Small intestine (tissue), 16 donors: ENCODE measurements at places on chromosomes 1 and 21.

- no peak for DNase-seq
These were observed 15.8 kb upstream of the PLA2G2C start for GRCh38 chr1:20202166-20202565.

GRCh38 chr1:7256526-7256925 is 471.3 kb downstream of the CAMTA1 start:
- no peak for DNase-seq

DNA sequence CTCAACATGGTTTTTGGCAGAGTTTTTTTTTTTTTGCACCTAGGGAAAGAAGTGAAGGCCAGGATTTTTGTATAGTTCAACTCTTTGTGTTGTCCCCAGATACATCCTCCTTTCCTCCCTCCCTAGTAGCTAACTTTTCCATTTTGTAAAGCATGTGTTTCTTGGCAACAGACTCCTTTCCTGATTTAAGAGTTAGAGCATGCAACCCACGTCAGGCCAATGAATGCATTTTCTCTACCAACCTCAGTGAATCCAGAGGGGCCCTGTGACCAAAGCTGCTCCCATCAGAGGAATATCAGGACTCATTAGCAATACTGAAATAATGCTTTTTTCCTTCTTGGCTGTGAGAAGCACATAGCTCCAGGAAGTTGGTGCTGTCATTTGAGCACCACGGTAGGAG is 287.2 kb downstream of the LMO4 start:
- DNase-seq = no peak

GRCh38 chr1:178644308-178645120 is 80.5 kb upstream of the RALGPS2 start:
- peak; percentile 81 for DNase-seq

DNA sequence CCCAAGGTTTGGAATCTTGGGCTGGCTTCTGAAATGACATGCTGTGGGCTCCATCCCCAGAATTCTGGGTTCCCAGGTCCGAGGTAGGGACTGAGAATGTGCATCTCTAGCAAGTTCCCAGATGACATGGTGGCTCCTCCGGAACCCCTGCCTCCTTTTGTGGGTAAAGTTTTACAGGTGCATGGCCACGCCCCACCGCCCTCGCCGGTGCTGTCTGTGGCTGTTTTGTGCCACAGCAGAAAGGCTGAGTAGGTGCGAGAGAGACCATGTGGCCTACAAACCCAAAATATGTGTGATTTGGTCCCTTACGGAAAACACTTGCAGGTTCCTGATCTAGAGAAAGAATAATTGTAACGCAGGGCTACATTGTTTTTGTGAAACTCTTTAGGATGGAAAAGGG is 30.9 kb downstream of the SKI start:
- no peak for DNase-seq

DNA sequence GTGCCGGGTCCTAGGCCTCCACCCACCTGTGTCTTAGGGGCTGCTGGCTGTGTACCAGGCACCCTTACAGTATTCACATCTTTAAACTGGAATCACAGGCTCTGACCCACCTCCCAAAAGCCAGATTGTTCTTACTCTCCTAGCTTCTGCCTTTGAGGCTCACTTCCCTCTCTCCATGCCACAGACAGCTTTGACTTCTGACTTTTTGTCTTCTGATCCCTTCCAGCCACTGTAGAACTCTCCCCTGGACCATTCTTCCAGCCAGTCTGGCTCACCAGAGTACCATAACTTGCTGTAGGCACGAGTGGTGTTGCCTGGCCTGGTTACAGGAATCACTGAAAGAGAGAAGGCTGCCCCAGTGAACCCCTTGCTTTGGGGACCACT is 58.1 kb upstream of the STUM start:
- no peak for DNase-seq

DNA sequence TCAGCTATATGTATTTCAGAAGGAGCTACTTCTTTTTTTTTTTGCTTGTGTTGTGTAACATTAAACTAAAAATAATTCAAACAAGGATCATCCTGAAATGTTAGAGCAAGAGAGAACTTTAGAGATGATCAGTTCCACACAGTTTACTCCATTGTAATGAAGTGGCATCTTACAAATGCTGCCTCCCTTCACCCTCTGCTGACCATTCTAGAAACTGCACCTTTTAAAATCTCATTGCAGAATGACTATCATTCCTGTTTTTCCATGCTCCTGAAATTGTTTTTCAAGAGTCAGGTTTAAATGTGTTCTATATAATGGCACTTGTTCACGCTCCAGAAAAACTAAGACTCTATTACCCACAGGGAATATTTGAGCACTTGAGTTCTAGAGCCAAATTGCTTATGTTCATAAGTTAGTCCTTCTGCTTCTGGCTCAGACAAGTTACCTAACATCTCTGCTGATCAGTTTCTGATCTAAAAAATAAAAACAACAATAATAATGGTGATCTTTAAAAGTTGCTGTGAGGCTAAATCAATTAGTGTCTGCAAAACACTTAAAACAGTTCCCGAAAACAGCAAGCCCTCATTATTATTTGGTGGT is 21.5 kb upstream of the SLC44A5 start:
- peak; percentile 39 for DNase-seq

DNA sequence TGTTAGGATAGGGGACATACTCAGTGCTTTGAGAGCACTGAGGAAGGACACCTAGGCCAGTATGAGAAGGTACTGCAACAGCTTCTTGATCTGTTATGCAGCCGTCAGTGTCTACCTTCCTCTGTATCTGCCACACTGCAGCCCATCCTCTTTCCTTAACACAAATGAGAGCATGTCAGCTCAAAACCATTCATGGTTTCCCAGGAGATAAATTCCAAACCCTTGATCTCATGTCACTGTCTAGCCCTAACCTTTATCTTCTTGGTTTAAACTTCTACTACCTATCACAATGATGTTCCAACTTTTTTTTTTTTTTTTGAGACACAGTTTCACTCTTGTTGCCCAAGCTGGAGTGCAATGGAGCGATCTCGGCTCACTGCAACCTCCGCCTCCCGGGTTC is 1.4 kb downstream of the ZMYND12 start:
- no peak for DNase-seq

DNA sequence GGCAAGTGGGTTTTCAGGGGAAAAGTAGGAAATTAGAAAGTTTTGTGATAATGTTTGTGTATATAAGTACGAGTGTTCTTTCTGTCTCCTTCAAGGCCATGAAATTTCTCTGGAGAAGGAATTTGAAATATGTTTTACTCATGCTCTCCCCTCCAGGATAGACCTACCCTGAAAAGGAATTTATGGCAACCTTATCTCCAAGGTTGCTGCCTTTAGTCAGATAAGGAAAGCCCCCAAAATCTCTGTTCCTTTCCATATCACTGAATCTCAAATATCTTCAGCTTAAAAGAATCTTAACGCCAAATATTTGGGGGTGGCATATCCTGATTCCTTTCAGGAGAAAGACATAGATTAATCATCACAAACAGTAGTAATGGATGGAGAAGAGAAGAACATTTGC is 499 bp upstream of the C4BPB start:
- peak; percentile 24 for DNase-seq

- no peak for DNase-seq
These were observed 165.4 kb upstream of the NBPF11 start for GRCh38 chr1:148317288-148317985.

DNA sequence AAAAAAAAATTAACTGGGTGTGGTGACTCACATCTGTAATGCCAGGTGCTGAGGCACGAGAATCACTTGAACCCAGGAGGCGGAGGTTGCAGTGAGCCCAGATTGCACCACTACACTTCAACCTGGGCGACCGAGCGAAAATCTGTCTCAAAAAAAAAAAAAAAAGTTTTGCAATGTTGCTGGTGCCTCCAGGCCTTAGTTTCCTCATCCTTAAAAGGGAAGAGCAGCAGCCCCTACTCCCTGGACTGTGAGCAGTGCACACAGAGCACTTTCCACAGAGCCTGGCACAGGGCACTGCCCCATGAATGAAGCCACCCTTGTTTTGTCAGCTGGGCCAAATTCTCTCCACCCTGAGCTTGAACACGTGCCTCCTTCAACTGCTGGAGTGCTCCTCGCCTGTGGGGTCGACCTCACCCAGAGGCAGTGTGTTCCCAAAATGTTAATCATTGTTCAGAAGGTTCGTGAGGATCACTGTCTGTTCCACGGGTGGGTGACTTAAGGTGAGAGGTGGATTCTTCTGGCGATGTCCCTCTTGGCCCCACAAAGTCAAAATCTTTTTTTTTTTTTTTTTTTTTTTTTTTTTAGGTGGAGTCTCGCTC is 152.1 kb upstream of the TMEM51 start:
- DNase-seq = no peak

- no peak for DNase-seq
These were observed 43.0 kb downstream of the TMCC2 start for GRCh38 chr1:205270764-205271163.

- peak; percentile 93 for DNase-seq
These were observed 559 bp upstream of the AGRN start for GRCh38 chr1:1019122-1019999.

DNA sequence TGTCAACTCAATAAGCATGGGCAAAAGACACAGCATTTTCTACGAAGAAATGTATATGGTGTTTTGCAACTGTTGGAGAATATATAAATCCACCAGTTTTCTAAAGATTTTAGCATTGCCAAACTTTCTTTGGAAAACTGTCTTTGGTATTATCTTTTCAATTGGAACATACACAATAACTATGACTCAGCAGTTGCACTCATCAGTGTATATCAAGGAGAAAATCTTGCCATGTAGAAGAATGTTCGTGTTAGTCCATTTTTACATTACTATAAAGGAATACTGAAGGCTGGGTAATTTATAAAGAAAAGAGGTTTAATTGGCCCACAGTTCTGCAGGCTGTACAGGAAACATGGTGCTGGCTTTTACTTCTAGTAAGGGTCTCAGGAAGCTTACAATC is 41.1 kb downstream of the PRKAA2 start:
- DNase-seq = no peak
